ENCODE measurements at places on chromosomes 4 and X.
A peak's percentile ranks its signal among the peaks of the same experiment; 100 is the strongest.

DNA sequence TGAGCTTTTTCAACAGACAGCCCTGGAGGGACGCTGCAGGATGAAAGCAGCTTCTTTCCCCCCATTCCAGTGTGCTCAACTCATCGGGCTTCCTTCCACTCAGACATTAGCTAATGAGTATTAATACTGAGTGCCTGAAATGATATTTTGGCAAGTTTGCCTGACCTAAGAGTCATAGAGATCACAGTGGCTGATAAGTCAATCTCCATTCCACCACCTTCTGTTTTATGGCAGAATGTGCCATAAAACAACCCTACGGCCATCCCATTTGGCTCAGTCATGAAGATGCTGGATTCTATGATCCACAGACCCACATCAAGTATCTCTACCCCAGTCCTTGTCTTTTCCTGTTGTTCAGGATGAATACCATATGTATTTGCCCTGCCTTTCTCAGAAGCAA, 48.3 kb upstream of the MAB21L2 start:
- DNase-seq, result no peak

GRCh38 chr4:26589705-26590104, 5.8 kb downstream of the TBC1D19 start:
- DNase-seq, result no peak

- no peak for DNase-seq
Observed at GRCh38 chr4:188903986-188904385, 764.7 kb downstream of the TRIML1 start.

- no peak for DNase-seq
Observed at GRCh38 chrX:21176921-21177571, 197.2 kb upstream of the CNKSR2 start.

GRCh38 chrX:109372716-109373115, 109.2 kb downstream of the GUCY2F start:
- DNase-seq, result no peak

DNA sequence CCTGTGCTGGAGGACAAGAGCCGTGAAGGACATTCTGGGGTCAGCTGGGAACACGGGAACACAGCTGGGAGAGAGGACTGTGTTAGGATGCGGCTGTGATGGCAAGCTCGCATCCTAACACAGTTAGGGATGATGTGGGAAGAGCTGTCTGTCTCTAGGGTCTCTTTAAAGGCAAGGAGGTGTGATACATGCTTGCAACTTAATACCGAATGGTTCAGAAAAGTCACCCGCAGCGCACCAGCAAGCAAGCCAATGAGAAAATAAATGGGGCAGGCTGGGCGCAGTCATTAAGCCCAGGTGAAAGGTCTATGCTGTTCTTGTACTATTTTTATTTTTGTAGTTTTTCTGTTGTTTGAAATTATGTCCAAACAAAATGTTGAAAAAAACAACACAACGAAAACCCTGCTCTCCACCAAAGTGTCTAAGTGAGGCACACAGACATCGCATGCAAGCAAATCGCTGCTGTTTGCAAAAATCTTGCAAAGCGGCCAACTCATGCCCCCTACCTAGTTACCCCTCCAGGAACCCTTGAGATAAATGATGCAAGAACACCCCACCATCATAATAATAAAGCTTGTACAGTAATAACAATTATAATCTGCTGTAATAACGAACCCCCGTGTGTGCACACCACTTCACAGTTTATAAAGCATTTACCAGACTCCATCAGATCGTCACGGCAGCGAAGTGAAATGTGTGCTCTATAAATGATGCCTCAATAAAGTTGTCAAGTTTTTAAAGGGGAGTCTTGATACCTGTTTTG, 17.9 kb upstream of the ADRA2C start:
- DNase-seq, result no peak

DNA sequence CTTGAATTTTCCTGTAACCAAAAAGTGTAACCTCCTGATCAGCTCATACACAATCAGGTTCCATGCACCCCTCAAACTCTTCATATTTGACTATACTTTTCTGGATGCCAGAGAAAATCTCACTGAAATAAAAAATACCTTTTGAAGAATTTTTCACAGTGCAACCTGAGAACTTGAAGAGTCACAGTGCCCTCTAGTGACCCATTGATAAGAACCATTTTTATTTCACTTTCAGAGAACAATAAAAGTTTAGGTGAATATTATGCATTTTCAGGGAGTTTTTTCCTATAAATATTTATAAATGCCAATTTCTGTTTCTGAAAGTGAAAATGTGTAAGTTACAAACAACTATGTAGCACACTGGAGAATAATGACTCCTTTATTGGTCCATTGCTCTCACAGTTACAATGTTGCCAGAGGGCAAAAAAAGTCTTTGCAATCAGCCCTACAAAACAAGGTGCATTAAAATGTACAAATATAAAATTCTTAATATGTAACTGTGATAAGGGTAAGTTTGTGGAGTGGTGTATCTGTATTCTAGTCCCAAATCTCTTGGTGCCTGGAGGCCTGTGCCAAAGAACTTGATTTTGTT, 153.6 kb upstream of the INTU start:
- peak; percentile 23 for DNase-seq

DNA sequence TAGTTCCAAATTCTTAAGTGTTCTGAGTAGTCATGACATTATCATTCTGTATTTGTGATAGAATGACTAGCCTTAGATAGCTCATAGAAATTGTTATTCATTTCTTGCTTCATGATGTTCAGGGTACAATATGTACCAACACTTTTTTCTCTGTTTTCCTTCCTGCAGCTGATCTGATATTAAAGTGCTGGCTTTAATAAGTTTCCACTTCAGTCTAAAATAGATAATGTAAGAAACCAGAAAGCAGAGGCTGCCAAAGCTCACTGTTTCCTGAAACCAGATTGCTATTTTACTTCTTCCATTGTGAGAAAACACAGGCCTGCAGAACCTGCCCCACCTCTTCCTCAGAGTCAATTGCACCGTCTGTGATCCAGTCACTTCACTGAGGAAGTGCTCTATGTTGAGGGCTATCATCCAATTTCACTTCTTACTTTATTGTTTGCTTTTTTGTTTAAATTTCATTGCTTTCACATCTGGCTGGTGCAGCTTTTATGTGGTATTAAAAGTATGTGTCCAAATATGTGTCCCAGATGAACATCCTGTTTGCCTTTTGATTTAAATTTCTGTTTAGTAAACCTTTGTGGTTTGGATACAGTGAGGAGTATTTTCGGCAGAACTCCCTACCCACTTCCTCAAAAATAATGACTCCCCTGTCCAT, 652.1 kb downstream of the ANKRD50 start:
- no peak for DNase-seq

DNA sequence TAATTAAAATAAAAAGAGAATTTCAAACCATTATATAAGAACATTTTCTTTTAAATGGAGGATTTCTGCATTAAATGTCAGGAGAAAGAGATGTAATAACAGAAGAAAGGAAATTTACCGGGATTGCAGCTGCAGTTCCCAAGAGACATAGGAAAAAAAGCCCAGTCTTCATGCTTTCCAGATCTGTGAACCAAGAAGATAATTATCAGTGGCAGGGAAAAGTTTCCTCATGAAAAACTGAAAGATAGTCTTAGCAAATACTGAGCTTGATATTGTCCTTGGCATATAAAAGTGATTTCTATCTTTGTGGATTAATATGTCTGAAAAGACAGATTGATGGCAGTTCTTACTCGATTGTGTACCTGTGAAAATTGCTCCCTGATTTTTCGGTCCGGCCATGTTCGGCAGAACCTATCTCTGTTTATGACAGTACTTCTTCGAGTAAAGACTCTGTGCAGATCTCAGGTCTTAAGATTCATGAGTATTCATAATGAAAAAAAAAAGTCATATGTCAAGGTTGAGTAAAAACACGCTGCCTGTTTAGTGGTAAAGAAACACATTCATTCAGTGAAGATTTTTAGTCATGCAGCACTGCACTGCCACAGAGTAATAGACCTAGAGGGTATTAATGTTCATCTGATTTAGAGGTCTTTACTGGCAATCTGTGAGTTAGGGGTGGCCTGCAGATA, 29.6 kb downstream of the SPARCL1 start:
- peak; percentile 48 for DNase-seq

DNA sequence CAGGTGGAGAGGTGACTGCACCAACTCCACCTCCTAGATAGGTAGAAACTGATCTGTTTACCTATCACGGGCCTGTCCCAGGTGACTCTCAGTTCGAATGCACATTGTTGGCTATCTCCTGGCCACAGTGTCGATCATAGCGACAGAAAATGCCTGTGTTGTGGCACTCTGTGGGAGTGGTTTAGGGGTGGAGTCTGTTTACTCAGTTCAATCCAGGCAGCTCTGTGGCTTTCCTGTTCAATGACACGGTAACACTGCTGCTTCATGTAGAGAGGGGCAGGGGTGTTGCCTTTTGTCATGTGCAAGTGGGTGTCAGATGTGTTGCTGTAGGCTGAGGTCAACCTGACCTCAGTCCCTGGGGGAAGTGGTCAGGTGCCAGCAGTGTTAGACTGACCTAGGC, 1602.4 kb downstream of the TECRL start:
- no peak for DNase-seq

DNA sequence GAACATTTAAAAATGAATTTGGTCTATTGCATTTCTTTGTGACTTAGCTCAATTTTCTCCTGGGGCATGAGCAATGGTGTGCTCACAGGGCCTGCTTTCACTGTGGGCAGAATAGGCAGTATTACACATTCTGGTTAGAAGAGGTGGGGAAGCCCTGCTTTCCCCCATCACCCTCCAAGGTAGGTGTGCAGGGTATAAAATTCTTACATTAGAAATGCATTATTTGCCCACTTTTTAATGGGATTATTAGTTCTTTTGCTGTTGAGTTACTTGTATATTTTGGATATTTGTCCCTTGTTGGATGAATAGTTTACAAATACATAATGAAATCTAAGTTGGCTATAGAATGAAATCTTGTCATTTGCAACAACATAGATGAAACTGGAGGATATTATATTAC, 8.3 kb upstream of the STBD1 start:
- DNase-seq, result no peak

Data from GM13977 (cell line).